Activated CD8-positive, alpha-beta T cell treated with anti-CD3 and anti-CD28 coated beads for 36 hours (primary cell): ENCODE measurements at places on chromosomes 3 and 15. TPM values are rescaled to one million over a fixed set of nuclear protein-coding genes. Genes with fewer than 3 reads are reported as not detected.

TNNC1 gene
- total RNA-seq = 5.9 TPM

DPPA2 gene
- not detected for total RNA-seq

DNA sequence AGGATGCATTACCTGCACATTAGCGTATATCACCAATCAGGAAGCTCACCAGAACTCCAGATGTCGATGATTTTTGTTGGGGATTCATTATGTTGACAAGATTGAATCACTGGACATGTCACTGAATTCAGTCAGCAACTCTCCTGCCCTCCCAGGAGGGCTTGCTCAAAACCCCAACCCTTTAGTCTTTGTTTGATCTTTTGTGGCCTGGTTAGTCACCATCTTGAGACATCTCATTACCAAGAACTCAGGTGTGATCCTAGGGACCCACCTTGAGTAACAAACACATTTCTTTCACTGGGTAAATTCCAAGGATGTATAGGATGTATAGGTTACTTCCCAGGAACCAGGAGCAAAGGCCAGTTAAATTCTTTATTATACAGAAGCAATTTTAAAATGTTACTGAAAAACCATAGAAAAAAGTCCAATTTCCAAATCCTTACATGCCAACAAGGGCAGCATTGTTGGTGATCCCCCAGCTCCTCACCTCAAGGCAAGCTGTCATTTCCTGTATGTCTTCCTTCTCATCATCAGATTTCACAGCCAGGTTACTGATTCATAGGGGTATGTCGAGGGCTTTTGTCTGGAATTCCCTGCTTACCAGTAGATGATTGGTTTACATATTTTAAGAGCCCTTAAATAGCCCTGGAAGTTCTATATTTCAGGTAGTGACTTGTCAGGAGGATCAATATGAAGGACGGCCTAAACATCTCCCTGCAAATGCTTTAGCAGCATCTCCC lies 11.7 kb downstream of the SNRPN start:
- no peak for DNase-seq

DNA sequence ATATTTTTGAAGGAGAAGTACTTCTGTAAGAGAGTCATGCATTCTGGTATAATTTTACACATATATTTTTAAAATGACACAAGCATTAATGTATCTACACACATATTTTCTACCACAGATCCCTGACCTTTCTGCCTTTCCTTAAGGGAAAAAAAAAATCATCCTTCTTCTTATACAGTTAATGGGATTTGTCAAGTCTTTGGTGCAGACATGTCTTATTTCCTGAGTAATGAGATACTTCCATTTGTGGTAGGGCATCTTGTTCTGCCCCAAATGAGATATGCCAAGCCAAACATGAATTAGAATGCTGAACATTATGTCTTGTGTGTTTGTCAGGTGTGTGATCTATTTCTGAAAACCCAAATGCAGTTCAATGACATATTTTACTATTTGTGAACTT lies 329.9 kb downstream of the RBMS3 start:
- DNase-seq = no peak

DNA sequence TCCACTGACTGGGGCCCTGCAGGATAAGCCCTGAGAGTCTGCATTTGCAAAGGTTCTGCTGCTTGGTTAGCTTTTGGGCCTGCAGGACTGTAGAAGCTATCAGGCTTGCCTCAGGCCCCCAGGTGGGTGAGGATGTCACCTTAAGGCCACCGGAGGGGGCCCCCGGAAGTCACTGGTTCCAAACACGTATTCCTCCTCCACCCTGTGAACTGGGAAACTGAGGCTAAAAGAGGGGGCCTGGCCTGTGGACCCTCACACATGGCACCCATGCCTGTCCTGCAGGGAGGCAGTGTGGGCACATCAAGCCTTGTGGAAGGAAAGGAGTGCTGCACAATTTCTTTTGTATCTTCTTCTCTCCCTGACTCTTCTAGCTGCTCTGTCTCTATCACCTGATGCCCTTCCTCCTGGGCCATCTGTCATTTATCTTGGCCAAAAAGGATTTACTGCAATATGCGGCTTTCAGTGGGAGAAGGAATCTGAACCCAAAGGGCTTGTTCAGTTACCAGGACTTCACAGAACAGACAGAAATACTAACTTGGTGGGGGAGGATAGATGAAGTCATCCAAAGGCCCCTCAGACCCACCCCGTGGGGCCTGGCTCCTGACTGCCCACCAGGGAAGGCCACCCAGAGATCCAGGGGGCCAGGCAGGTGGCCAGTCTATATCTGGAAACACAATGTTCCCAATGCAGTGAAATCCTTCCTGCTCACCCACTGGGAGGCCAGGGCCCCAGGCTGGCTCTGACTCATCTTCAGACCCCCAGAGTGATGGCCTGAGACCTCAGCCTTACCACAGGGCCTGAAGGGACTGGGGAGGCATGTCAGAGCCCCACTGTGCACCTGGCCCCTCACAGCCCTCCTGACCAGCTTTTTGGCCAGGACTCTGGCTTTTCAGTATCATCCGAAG lies 18.3 kb downstream of the UBAP1L start:
- DNase-seq = no peak
